ENCODE measurements at places on chromosomes 11 and 22.

- DNase-seq: no peak
Observed at GRCh38 chr11:84836371-84836770, 790.8 kb downstream of the DLG2 start.

GRCh38 chr22:35952576-35952975, 76.0 kb downstream of the RBFOX2 start:
- no peak for DNase-seq

DNA sequence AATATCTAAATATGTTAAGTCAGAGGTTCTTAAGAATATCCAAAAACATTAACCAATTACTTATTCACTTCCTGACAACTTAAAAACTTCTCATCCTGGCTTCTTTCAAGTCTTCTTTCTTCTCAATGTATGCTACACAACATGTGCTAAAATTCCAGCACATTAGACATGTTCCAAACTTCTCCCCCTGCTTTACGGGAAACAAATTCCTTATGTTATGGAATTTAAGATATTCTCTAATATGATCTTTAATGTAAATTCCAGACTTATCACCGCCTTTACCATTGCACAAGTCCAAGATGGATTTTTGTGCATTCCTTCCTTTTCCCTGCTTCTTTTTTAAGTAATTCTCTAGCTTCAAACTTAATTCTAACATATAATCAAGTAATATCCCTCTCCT, 964.5 kb upstream of the CHORDC1 start:
- no peak for DNase-seq

GRCh38 chr11:65945941-65946558, 770 bp downstream of the TSGA10IP start:
- no peak for DNase-seq

All from activated CD4-positive, alpha-beta T cell treated with anti-CD3 and anti-CD28 coated beads, Interleukin-2, amount 50 U/mL, for 1 hour (primary cell).